ENCODE measurements at places on chromosomes 13 and 19.

GRCh38 chr19:2847507-2847906 lies 6.2 kb downstream of the ZNF555 start:
- peaks cover 39% of the 10 kb centered on the region for H3K36me3 ChIP-seq
- no peak overlapping the region for H3K4me3 ChIP-seq
- no peak overlapping the region for H3K27ac ChIP-seq
- H3K4me1 ChIP-seq: peaks cover 10% of the 10 kb centered on the region
- H3K27me3 ChIP-seq: no peaks in the 10 kb centered on the region

GRCh38 chr13:76473552-76474134 lies 412.6 kb downstream of the KCTD12 start:
- no peak overlapping the region for H3K27ac ChIP-seq
- no peak overlapping the region for H3K4me3 ChIP-seq
- H3K36me3 ChIP-seq: no peaks in the 10 kb centered on the region
- peak; percentile 38 for DNase-seq

DNA sequence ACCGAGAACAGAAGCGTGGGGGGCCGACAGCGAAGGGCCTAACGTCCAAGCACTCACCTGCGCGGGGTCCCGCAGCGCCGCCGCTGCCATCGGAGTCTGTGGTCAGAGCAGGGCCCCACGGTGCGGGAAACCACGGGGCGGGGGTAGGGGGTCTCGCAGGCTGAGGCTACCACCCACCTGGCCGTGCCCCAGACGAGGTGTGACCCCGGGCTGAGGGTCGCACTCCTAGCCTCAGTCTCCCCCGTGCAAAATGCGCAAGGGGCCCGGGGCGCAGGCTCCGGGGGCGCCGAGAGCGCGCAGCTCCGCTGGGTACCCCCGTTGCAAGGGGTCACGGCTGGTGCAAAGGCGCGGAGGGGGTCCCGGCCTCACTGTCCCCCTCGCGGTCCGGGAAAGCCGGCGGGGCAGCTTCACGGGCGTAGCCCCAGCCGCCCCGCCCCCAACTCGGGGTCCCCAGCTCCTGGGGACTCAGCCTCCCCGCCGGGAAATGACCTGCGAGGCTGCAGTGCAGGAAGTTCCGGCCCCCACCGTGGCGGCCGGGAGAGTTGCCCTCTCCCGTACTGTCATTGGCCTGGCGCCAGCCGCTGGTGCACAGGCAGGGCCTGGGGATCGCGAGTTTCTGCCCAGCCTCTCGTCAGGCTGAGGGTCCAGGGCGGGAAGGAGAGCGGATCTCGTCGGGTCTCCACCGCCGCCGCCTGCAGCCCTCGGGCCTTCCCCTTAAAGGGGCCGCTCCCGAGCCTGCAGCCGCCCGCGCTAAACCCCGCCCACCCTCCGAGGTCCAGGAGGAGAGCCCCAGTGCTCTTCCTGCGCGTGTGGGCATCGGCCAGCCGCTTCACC lies at the start of gene ZNF792:
ZNF792 (minus strand) TSS at position 657 of the 834 bp plus-strand sequence; CDS start at position 90, 567 bp downstream.
- H3K36me3 ChIP-seq: peaks cover 39% of the 10 kb centered on the region
- H3K4me1 ChIP-seq: peaks cover 25% of the 10 kb centered on the region
- peaks cover 2% of the 10 kb centered on the region for H3K27me3 ChIP-seq
- H3K27ac ChIP-seq: peak within 1 kb of the TSS; percentile 79
- peak within 1 kb of the TSS; percentile 92 for H3K4me3 ChIP-seq

DNA sequence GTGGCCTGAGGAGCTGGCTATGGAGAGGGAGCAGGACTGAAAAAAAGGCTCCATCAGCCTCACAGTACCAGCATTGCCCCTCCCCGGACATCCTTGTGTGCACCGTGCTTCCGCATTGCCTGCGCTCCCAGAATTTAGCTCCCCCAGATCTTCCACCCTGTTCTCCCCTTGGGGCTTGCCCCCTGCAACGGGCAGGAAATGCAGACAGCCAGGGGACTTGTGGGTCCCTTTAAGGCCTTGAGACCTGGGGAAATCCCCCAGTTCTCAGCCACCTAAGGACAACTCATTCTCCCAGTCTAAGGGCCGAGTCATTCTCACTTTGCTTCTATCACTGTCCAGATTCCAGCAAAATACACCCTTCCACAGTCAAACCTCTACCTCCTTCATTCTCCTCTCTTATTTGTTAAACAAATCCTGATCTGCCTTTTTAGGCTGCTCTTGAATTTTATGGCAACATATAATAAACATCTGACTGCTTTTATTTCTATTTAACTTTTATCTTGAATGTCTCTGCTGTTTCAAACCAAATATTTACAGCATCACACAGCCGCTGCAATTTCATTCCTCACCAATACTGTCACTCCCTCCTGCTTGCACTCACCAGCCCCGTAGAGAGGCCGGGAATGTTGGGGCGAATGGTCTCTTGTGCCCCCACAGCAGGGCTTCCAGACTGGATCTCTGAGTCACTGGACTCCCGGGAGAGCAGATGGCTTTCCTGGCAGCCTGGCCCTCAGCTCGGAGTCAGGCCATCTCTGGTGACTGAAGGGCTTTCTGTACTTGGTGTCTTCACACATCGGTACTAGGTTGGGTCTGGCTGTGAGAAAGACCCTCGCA lies 221.9 kb downstream of the TSHZ3 start:
- H3K36me3 ChIP-seq: no peaks in the 10 kb centered on the region
- H3K4me3 ChIP-seq: no peak overlapping the region
- no peaks in the 10 kb centered on the region for H3K4me1 ChIP-seq
- no peak for DNase-seq
- H3K27ac ChIP-seq: no peak overlapping the region

- H3K4me3 ChIP-seq: no peak overlapping the region
- DNase-seq: no peak
- H3K27me3 ChIP-seq: no peaks in the 10 kb centered on the region
- H3K27ac ChIP-seq: peak overlapping the region; percentile 79
- H3K36me3 ChIP-seq: peaks cover 11% of the 10 kb centered on the region
These were observed 7.8 kb downstream of the ACTN4 start for GRCh38 chr19:38655148-38655824.

DNA sequence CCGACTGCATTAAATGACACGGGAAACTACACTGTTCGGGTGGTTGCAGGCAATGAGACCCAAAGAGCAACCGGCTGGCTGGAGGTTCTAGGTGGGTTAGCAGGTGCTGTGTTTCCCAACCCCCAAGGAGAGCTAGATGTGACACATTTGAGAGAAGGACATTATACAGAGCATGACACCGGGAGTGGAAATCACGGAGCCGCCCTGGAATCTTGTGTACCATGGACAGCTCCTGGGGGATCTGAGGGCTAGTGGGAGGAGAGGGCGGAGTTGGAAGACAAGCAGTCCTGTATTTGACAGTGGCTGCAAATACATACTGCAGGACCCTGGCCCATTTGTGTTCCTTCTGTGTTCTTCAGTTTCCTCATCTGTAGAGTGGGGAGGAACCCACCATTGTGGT lies 2.3 kb downstream of the CEACAM18 start:
- H3K36me3 ChIP-seq: no peaks in the 10 kb centered on the region
- DNase-seq: no peak
- H3K27ac ChIP-seq: no peak overlapping the region

- no peak overlapping the region for H3K4me3 ChIP-seq
- H3K36me3 ChIP-seq: peaks cover 25% of the 10 kb centered on the region
- no peak overlapping the region for H3K27ac ChIP-seq
- peaks cover 4% of the 10 kb centered on the region for H3K4me1 ChIP-seq
- DNase-seq: no peak
- no peaks in the 10 kb centered on the region for H3K27me3 ChIP-seq
These were observed 9.3 kb downstream of the BORA start for GRCh38 chr13:72737033-72737432.

- no peaks in the 10 kb centered on the region for H3K4me1 ChIP-seq
- no peak for DNase-seq
- H3K27ac ChIP-seq: no peak overlapping the region
- no peak overlapping the region for H3K4me3 ChIP-seq
- peaks cover 10% of the 10 kb centered on the region for H3K27me3 ChIP-seq
These were observed 40.8 kb upstream of the RANBP3 start for GRCh38 chr19:6018786-6019185.

- H3K4me3 ChIP-seq: no peak overlapping the region
- no peak overlapping the region for H3K27ac ChIP-seq
- H3K27me3 ChIP-seq: peaks cover 35% of the 10 kb centered on the region
- no peak for DNase-seq
- H3K4me1 ChIP-seq: peaks cover 2% of the 10 kb centered on the region
These were observed 1.7 kb upstream of the SBK3 start for GRCh38 chr19:55546822-55547614.

- no peak overlapping the region for H3K27ac ChIP-seq
- no peak overlapping the region for H3K4me3 ChIP-seq
- DNase-seq: peak; percentile 50
- H3K4me1 ChIP-seq: peaks cover 2% of the 10 kb centered on the region
These were observed 43.7 kb upstream of the ADGRE5 start for GRCh38 chr19:14337510-14337909.

- no peak for DNase-seq
- H3K4me3 ChIP-seq: no peak within 1 kb of the TSS
- H3K36me3 ChIP-seq: no peaks in the 10 kb centered on the region
- H3K4me1 ChIP-seq: no peaks in the 10 kb centered on the region
- peaks cover 11% of the 10 kb centered on the region for H3K27me3 ChIP-seq
These were observed at the start of gene ZNF536 for GRCh38 chr19:30371960-30372824. Gene ZNF536, plus strand, starts transcription at chr19:30372384. Its CDS starts 71,179 bp downstream, at chr19:30443563.

DNA sequence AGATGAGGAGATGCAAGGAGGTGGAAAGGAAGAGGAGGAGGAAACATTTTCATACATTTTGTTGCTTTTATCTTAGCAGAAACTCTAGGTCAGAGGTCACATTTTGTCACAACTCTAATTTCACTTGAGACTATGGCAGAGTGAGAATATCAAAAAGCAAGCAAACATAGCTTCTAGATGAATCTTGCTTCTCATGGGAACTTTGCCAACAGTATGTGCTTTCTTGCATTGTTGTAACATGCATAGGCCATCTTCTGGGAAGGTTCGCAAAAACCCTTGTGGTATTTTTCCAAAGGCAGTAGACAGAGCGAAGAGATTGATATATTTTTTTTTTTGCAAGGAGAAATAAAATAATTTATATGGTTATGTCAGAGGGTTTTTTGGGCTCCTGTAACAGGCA lies 291.3 kb downstream of the MTUS2 start:
- H3K36me3 ChIP-seq: no peaks in the 10 kb centered on the region
- H3K27me3 ChIP-seq: peaks cover 10% of the 10 kb centered on the region
- no peaks in the 10 kb centered on the region for H3K4me1 ChIP-seq
- no peak for DNase-seq
- H3K4me3 ChIP-seq: no peak overlapping the region

GRCh38 chr19:4042064-4042730 lies 24.5 kb downstream of the ZBTB7A start:
- H3K36me3 ChIP-seq: peaks cover 8% of the 10 kb centered on the region
- H3K27ac ChIP-seq: no peak overlapping the region
- DNase-seq: no peak
- H3K4me3 ChIP-seq: no peak overlapping the region
- peaks cover 3% of the 10 kb centered on the region for H3K4me1 ChIP-seq

DNA sequence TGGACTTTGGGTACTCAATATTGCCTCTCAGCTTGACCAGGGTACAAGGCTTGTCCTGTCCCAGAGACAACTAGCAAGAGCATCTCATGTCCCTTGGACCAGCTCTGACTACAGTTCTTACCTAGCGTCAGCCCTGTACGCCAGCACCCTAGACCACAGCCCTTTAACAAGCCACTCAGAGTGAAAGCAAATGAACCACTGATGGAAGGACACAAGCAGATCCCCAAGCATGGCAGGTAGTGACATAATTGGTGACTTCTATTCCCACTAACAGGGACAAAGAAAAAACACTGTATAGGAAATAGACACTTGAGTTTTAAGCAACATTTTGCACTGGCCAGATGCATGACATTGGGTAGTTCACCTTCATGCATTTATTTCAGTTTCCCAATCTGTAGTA lies 8.8 kb upstream of the LRCH1 start:
- no peak for DNase-seq
- no peaks in the 10 kb centered on the region for H3K4me1 ChIP-seq
- no peaks in the 10 kb centered on the region for H3K27me3 ChIP-seq
- H3K4me3 ChIP-seq: no peak overlapping the region
- H3K36me3 ChIP-seq: no peaks in the 10 kb centered on the region
- no peak overlapping the region for H3K27ac ChIP-seq

- no peak overlapping the region for H3K27ac ChIP-seq
- peaks cover 10% of the 10 kb centered on the region for H3K4me1 ChIP-seq
- peaks cover 2% of the 10 kb centered on the region for H3K27me3 ChIP-seq
- DNase-seq: peak; percentile 33
- H3K4me3 ChIP-seq: no peak overlapping the region
- peaks cover 2% of the 10 kb centered on the region for H3K36me3 ChIP-seq
These were observed 19.6 kb downstream of the TMEM150B start for GRCh38 chr19:55305491-55305890.

GRCh38 chr19:6734096-6734696 lies 3.2 kb downstream of the GPR108 start:
- no peak for DNase-seq
- H3K36me3 ChIP-seq: peaks cover 15% of the 10 kb centered on the region
- no peak overlapping the region for H3K4me3 ChIP-seq
- H3K27me3 ChIP-seq: no peaks in the 10 kb centered on the region

DNA sequence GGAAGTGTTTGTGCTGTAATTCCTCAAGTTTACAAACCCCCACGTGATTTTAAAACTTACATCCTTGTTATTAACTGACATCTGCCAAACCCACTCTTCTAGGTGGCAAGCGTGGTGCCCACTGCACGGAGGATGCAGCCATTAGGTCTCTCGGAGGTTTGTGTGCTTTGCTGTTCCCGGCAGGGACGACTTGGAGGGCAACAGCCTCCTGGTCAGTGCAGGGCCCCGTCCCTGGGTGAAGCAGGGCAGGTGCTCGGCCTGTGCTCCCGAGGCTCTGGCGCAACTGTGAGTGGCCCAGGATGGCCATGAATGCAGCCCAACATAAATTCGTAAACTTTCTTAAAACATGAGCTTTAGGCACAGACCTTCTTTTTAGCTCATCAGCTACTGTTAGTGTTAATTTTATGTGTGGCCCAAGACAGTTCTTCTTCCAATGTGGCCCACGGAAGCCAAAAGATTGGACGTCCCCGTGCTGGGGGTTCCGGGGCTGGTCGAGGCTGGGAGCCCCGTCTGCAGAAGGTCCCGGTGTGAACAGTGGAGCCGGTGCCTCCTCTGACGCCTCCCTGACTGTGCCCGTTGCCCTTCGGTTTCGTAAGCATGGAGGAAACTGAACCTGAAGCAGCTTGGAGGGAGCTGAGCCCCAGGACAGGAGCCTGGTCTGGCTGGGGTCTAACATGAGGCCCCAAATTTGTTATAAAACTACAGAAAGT lies 11.9 kb downstream of the GAS6 start:
- H3K27me3 ChIP-seq: peaks cover 4% of the 10 kb centered on the region
- H3K4me3 ChIP-seq: no peak overlapping the region
- H3K27ac ChIP-seq: no peak overlapping the region
- H3K4me1 ChIP-seq: peaks cover 8% of the 10 kb centered on the region

DNA sequence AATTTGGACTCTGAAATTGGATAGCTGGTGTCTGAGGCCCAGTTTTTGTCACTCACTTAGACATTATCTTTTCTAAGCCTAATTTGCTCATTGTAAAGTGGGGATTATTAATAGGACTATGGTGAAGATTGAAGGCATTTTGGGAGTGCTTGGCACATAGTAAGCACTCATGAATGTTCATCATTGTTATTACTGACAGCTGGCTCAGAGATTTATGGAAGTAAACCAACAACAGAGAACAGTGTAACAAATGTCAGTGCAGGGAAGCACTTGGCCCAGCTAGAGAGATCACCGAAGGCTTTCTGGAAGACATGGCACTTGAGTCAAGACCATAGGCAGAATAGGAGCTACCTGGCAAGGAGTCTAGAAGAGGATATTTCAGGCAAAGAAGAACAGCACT lies 92.3 kb downstream of the RFC3 start:
- no peaks in the 10 kb centered on the region for H3K36me3 ChIP-seq
- H3K27me3 ChIP-seq: no peaks in the 10 kb centered on the region
- no peak overlapping the region for H3K27ac ChIP-seq
- no peak for DNase-seq

- DNase-seq: peak; percentile 41
- H3K4me3 ChIP-seq: peak overlapping the region; percentile 63
- no peak overlapping the region for H3K27ac ChIP-seq
- H3K36me3 ChIP-seq: no peaks in the 10 kb centered on the region
These were observed 33.0 kb downstream of the GJA3 start for GRCh38 chr13:20127562-20128458.
